Karpas-422 (cell line): ENCODE measurements at places on chromosomes 3 and 15.

GRCh38 chr3:158570999-158571702, at the start of gene MLF1:
Gene MLF1 (plus strand): TSS chr3:158571194. CDS start chr3:158571301, 107 bp downstream.
- DNase-seq, result no peak

DNA sequence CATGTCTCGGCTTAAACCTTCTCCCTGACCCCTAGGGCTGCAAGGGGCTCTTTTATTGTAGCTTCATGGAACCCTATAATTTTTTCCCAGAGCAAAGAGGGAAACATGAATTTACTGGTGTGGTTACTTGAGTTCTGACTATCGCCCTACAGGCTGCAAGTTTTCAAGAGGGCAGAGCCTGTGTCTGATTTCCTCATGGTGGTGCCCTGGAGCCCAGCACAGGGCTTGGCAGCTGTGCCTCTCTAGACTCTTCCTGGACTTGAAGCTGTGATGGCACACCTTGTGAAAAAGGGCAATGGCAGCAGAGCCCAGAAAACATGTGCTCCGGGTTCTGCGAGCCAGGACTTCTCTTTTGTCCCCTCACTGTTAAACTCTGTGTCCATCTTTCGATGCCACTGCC, 34.2 kb upstream of the TF start:
- no peak for DNase-seq

- no peak for DNase-seq
Measured at GRCh38 chr3:100110162-100110561, 4.1 kb downstream of the FILIP1L start.

- DNase-seq, result no peak
Measured at GRCh38 chr3:62103531-62103930, 269.8 kb downstream of the FEZF2 start.

GRCh38 chr3:20100151-20100550, 59.9 kb downstream of the KAT2B start:
- no peak for DNase-seq

- DNase-seq, result no peak
Measured at GRCh38 chr3:177263615-177264368, 66.5 kb upstream of the TBL1XR1 start.

GRCh38 chr3:161171113-161171512, 50.0 kb upstream of the NMD3 start:
- DNase-seq, result no peak

GRCh38 chr15:81015621-81016488, 15.1 kb downstream of the TLNRD1 start:
- DNase-seq, result no peak

- no peak for DNase-seq
Measured at GRCh38 chr3:77524463-77524862, 484.6 kb downstream of the ROBO2 start.

DNA sequence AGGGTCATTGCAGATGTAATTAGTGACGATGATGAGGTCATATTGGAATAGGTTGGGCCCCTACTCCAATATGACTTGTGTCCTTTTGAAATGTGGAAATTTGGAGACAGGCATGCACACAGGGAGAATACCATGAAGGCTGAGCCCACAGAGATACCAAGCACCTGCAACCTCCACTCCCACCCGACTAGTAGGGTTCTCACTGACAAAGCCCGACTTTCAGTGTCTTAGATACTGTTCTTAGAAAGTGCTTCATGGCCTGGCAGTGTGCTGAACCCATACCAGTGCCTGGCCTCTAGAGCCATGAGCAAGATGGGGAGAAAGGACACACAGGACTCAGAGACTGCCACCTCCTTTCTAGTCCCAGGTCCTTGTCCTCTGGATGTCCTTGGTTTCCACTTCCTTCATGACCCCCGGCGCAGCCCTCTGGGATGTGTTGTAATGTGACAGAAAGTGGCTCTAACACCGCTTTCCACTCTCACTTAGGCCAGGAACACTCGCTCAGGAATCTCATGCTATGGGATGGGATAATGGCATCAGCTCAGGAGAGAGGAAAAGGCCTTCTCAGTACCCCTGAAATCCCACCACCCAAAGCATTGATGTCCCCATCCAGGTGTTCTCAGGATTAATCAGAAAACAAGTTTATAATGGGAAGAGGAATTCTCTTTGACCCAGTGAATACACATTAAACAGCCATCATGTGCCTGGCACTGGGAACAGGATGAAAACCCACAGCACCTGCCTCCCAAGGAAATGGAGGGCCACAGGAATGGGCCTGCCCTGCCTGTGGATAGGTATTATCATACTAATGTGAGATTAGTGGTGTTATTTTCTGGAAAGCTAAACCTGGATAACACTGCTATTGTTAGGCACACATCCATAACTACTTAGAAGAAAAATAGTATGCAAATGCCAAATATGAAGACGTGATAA, 59.9 kb downstream of the RPL39L start:
- peak; percentile 62 for DNase-seq
